ENCODE measurements at places on chromosomes 5 and 9. TPM values are rescaled to one million over a fixed set of nuclear protein-coding genes. Genes with fewer than 3 reads are reported as not detected.

- no peaks in the 10 kb centered on the region for H3K36me3 ChIP-seq
- no peaks in the 10 kb centered on the region for H3K27me3 ChIP-seq
- peaks cover 3% of the 10 kb centered on the region for H3K4me1 ChIP-seq
- peak; percentile 69 for DNase-seq
Measured at GRCh38 chr5:172106511-172107356, 81.3 kb downstream of the STK10 start.

C1QTNF2 gene
- under 0.01 TPM for total RNA-seq

GRCh38 chr9:117114768-117115167 is 300.1 kb downstream of the ASTN2 start:
- DNase-seq, result no peak
- no peaks in the 10 kb centered on the region for H3K27me3 ChIP-seq
- no peak overlapping the region for H3K4me3 ChIP-seq
- no peaks in the 10 kb centered on the region for H3K36me3 ChIP-seq

DNA sequence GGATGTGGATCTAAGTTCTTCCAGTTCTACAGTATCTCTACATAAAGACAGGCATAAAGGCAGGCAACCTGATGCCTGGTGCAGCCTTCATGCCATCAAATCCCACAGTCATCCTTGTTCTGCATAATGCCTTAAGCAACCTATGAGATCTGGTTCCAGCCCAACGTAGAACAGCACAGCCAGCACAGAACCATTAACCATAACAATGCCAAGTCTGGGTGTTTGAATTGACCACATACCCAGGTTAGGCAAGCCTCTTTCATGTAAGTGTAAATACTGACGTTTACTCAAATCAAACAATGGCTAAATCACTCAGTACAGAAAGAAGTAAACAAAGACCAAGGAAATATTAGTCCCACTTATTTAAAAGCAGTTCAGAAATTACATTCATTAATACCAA is 195.0 kb downstream of the ADAMTSL1 start:
- no peak overlapping the region for H3K4me3 ChIP-seq
- DNase-seq, result no peak
- H3K36me3 ChIP-seq, result no peaks in the 10 kb centered on the region
- H3K27ac ChIP-seq, result no peak overlapping the region

DNA sequence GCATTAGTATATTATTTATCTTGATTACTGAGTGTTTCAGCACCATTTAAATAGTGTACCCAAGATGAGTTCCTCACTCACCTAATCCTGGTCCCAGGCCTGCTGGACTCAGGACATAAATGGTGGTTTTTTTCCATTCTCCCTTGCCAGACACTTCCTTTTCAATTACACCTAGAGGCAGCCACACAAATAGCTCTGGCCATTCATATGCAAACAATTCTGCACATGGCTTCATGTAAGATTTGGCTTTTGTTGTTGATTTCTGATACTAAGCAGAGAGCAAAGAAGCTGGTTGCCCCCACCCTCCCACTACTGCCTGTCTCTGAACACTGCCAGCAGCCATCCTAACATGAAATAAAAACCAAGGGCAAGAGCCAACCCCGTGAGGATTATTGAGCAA is 180.4 kb downstream of the SEMA5A start:
- H3K4me3 ChIP-seq, result no peak overlapping the region
- H3K4me1 ChIP-seq, result no peaks in the 10 kb centered on the region
- no peaks in the 10 kb centered on the region for H3K36me3 ChIP-seq
- DNase-seq, result no peak
- no peak overlapping the region for H3K27ac ChIP-seq
- H3K27me3 ChIP-seq, result no peaks in the 10 kb centered on the region

- peaks cover 3% of the 10 kb centered on the region for H3K27me3 ChIP-seq
- no peak for DNase-seq
- no peak overlapping the region for H3K4me3 ChIP-seq
- no peaks in the 10 kb centered on the region for H3K36me3 ChIP-seq
- no peak overlapping the region for H3K27ac ChIP-seq
Measured at GRCh38 chr5:170551076-170551475, 47.3 kb downstream of the KCNIP1 start.

DNA sequence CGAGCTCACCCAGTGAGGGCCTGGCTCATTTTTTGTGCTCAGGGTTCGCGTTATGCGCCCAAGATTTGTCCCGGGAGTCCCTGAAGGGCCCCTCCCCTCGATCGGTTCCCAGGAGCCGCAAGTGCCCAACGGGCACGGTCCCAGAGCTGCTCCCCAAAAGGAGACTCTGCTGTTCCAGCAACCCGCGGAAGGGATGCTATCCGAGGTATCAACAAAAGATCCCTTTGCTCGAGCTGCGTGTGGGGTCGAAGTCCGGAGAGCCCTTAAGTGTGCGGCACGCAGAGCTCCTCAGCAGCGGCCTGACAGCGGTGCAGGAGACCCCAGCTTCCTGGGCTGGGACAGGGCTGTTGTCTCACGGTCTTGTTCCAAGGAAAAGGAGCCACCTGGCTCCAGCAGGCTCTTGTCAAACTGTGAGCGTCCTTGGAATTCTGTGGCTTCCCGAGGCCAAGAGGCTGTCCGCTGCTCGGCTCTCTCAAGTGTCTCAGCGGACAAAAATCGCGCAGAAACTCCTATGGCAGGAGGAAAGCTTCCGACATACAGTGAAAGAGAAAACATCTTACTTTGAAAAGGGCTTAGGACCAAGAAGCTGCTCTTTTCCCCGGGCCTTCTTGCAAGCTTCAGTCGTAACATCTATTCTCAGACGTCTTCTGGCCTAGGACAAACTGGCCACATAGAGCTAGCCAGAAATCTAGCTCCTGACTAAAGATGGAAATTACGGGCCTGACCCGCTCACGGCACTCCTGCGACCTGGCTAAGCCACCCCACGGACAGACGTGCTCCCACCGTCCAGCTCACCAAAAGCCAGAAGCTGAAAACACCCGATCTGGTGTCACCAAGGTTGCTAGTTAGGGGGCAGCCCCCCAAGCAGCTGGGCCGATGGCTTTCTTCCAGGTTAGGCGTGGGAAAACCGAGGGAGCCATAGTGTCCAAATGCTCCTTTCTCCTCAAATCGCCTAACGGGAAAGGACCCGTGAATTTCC is 2.6 kb upstream of the FOXB2 start:
- peaks cover 100% of the 10 kb centered on the region for H3K27me3 ChIP-seq
- no peak for DNase-seq
- no peak overlapping the region for H3K27ac ChIP-seq
- no peaks in the 10 kb centered on the region for H3K36me3 ChIP-seq

FOXD4L6 gene
- total RNA-seq, result not detected

DNA sequence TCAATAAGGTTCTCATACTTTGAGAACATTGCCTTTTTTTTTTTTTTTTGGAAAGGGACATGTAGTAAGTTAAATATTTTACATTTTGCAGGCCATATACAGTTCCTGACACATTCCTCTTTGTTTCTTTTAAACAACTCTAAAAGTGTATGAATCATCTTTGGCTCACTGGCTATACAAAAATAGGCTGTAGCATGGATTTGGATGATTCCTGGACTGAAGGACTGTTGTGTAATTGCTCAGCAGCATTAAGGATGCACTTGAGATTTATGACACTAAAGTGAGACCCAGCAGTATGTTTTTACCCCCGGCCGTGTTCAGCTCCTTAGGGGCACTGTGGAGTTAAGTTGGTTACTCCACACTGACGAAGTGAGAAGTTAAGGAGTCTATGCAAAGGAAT is 41.3 kb downstream of the VPS13A start:
- no peaks in the 10 kb centered on the region for H3K36me3 ChIP-seq
- no peak overlapping the region for H3K27ac ChIP-seq
- no peak overlapping the region for H3K4me3 ChIP-seq
- no peaks in the 10 kb centered on the region for H3K27me3 ChIP-seq
- DNase-seq, result no peak

DNA sequence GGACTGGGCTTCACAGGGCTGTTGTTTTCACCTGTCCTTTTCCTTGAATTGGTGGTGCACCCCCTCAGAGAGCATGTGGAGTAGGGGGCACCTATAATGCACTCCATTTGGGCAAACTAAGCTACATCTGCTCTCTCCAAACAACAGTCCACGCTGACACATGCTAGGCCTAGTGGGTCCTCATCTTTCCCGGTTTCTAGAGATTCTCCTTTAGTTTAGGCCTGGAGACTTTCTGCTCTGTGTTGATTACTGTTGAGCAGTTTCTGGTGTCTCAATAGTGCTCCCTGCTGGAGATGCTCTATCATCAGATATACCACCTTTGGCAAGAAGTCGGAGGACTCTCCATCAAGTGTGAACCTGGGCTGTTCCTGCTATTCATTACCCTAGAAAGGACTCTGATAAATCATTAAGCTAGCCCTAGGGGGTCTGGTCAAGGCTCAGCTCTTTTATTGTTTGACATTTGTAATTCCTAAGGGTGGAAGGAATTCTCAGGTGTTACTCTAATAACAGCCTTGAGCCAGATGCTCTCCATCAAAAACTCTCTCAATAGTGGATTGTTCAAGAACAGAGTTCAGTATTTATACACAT is 64.0 kb upstream of the FYB1 start:
- no peaks in the 10 kb centered on the region for H3K4me1 ChIP-seq
- no peak overlapping the region for H3K27ac ChIP-seq
- no peaks in the 10 kb centered on the region for H3K27me3 ChIP-seq
- no peak overlapping the region for H3K4me3 ChIP-seq
- no peak for DNase-seq
- H3K36me3 ChIP-seq, result no peaks in the 10 kb centered on the region

DNA sequence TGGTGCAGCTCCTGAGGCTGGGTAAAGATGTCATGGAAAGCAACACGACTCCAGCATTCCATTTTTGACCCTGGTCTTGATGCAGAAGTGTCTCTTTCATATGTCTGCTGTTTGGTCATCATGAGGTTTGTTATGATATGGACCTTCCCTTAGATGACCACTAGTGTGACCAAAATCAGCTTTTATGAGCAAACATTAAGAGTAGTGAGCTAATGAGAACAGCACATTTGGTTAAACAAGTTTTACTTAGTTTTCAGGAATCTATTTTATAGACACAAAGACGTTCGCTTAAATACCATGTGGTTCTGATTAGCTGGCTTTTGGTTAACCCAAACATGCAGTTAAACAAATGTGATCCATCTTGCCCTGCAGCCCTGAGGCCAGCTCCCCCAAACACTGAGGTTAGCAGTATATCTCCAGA is 56.7 kb upstream of the ACTBL2 start:
- no peak for DNase-seq
- H3K27ac ChIP-seq, result no peak overlapping the region
- H3K27me3 ChIP-seq, result no peaks in the 10 kb centered on the region
- no peaks in the 10 kb centered on the region for H3K36me3 ChIP-seq

GRCh38 chr9:4622016-4622415 is 40.1 kb upstream of the PLPP6 start:
- H3K4me3 ChIP-seq, result no peak overlapping the region
- no peaks in the 10 kb centered on the region for H3K4me1 ChIP-seq
- no peak for DNase-seq
- H3K36me3 ChIP-seq, result no peaks in the 10 kb centered on the region
- H3K27me3 ChIP-seq, result no peaks in the 10 kb centered on the region

PDE6A gene
- total RNA-seq, result under 0.01 TPM

GRCh38 chr5:172548981-172549687 is 91.9 kb upstream of the NEURL1B start:
- no peaks in the 10 kb centered on the region for H3K27me3 ChIP-seq
- H3K4me3 ChIP-seq, result no peak overlapping the region
- H3K36me3 ChIP-seq, result no peaks in the 10 kb centered on the region
- DNase-seq, result no peak

DNA sequence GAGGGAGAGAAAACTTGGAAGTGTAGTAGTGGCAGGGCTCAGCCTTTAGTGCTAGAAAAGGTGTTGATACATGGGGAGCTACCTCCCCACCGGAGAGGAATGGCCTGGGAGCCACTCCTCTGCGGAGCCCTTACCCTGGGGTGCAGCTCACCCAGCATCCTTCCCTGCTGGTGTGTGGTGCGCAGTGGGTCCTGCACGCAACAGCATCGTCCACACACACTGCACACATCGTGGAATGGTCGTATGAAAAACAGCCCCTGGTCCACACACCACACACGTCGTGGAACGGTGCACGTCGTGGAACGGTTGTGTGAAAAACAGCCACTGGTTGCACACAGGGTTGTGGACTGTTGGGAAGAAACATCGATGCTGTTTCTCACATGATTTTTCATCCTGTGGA is 16.1 kb upstream of the AHRR start:
- H3K4me1 ChIP-seq, result no peaks in the 10 kb centered on the region
- no peaks in the 10 kb centered on the region for H3K36me3 ChIP-seq
- H3K4me3 ChIP-seq, result no peak overlapping the region
- H3K27me3 ChIP-seq, result no peaks in the 10 kb centered on the region
- H3K27ac ChIP-seq, result no peak overlapping the region
- no peak for DNase-seq

ZNF454 gene
- 1.9 TPM for total RNA-seq

- no peaks in the 10 kb centered on the region for H3K27me3 ChIP-seq
- H3K36me3 ChIP-seq, result no peaks in the 10 kb centered on the region
- H3K4me3 ChIP-seq, result no peak overlapping the region
- H3K4me1 ChIP-seq, result no peaks in the 10 kb centered on the region
- no peak for DNase-seq
Measured at GRCh38 chr5:6510132-6510531, 61.5 kb downstream of the UBE2QL1 start.

PCDHB9 gene
- total RNA-seq, result 4.6 TPM

FABP6 gene
- total RNA-seq, result not detected

SHOC1 gene
- total RNA-seq, result 0.33 TPM

DDX46 gene
- 37.8 TPM for total RNA-seq

TLR4 gene
- 31.1 TPM for total RNA-seq

DNA sequence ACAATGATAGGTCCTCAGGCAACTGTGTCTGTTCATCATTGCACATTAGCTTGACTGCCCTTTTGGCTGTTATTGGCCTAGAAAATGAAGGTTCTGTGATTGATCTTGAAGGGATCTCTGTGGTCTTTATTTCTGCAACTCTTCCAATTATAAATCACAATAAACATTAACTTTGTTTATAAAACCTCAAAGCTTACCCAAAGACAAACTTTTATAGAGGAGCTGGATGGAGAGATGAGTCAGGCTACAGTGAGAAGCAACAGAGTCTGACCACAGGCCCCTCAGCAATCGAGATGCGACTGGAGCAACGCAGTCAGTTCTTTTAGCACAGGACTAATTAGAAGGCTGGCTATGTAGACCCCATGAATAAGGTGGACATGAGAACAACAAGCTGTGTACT is 5.3 kb downstream of the MACROH2A1 start:
- peaks cover 16% of the 10 kb centered on the region for H3K4me1 ChIP-seq
- H3K4me3 ChIP-seq, result no peak overlapping the region
- no peaks in the 10 kb centered on the region for H3K27me3 ChIP-seq
- peak overlapping the region; percentile 27 for H3K27ac ChIP-seq
- DNase-seq, result no peak

GRCh38 chr9:108259917-108260675 is 595.7 kb downstream of the ACTL7B start:
- H3K4me3 ChIP-seq, result no peak overlapping the region
- DNase-seq, result no peak
- H3K36me3 ChIP-seq, result no peaks in the 10 kb centered on the region
- no peaks in the 10 kb centered on the region for H3K4me1 ChIP-seq
- H3K27me3 ChIP-seq, result no peaks in the 10 kb centered on the region
- H3K27ac ChIP-seq, result no peak overlapping the region

DNA sequence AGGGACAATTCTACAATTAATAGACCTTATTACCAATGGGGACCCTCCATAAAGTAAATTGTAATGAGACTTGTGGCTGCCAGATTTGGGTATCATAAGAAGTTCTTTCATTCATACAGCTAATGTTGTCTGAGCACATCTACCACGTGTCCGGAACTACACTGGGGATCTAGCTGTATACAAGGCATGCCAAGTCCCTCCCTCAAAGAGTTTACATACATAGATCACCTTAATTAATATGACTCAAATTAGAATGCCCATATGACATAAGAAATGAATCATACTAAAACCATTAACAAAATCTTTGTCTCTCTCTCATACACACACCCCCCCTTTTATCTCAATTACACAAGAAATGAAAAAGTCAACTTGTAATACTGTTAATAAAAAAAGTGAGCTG is 18.0 kb upstream of the NR4A3 start:
- no peaks in the 10 kb centered on the region for H3K4me1 ChIP-seq
- no peak overlapping the region for H3K27ac ChIP-seq
- H3K36me3 ChIP-seq, result no peaks in the 10 kb centered on the region
- no peak overlapping the region for H3K4me3 ChIP-seq

Measured in breast epithelium (tissue), 4 donors.